ENCODE measurements at places on chromosomes 4 and X.

GRCh38 chr4:119172223-119172622 is 36.6 kb downstream of the MYOZ2 start:
- no peak for DNase-seq

DNA sequence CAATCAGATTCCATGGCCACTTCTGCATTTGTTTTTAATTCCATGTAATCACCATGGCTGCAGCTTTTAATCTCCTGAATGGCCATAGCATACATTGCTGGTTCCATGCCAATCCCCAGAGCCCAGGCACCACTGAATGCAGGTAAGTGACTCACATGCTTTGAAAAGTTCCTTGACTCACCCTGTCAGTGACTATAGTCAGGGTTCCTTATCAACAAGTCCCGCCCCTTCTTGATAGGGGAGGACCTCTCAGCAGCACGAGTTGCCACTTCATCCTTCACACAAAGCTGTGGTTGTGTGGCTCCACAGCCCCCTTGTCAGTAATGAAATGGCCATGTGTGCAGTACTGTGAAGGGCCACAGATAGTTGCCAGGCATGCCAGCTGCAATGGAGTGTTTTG is 516.6 kb downstream of the PPARGC1A start:
- DNase-seq, result no peak

DNA sequence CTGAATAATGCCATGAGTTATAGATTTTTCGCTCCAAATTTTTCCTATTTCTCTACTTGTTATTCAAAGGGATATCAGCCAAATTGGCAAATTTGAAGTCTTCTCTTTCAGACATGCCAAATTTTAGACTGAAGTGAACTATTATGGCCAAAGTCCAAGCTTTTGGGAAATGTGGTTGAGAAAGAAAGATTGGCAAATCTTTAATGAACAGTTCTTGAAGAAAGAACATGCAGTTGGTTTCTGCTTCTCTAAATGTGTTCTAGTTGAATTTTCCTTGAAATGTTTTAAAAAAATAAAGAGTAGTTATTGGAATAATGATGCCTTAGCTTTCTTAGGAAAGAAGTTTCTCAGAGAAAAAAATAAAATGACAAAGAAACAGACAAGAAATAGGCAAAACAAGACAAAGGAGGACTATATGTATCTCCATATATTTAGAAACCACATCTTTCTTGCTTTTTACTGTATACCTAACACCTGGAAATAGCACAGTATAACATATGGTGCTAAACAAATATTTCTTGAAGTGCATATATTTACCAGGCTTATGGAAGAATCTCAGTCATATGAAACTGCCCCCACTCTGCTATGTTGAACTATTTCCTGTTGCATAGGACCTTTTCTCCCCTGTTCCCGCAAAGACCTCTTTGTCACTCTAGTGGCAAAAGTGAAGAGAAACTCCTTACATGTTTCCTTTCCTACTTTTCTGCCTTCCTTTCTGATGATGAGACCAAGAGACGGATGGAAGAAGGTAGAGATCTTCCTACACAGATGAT is 250.0 kb downstream of the ARHGAP24 start:
- DNase-seq, result no peak

GRCh38 chrX:14030174-14030530 is 460 bp upstream of the GEMIN8 start:
- no peak for DNase-seq

DNA sequence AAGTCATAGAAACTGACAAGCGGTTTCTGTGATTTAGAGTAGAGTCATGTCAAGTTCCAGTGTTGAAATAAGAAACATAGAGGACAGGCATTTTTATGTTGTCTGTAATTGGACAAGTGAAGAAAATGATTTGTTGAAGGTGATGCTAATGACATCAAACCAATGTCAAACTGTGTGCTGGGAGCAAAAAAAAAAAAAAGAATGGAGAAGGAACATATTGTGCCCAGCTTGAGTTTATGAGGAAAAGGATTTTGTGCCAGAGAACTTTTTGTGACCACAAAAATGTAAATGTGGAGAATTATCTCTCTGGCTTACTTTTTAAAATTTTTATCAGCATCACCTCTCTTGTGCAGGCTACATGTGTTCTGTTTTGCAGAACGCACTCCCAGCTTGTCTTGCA is 495.7 kb downstream of the RAPGEF2 start:
- no peak for DNase-seq

DNA sequence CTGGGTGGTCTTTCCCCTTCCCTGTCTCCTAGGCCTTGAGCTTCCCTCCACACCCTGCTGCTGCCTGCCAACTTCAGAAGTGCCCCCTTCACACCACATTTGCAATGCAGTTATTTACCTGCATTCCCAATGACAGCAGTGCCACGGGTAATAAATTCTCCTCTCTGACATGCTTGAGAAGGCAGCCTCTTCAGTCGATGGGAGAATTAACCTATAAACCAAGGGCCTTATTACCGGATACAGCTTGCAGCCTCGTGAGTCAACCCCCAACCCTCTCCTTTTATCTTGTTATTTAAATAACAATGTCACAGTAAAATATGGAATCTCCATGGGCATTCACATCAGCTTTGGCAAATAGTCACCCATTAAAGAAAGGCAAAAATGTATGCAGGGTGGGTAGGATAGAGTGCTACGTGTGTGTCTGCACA is 34.7 kb upstream of the LGI2 start:
- no peak for DNase-seq

DNA sequence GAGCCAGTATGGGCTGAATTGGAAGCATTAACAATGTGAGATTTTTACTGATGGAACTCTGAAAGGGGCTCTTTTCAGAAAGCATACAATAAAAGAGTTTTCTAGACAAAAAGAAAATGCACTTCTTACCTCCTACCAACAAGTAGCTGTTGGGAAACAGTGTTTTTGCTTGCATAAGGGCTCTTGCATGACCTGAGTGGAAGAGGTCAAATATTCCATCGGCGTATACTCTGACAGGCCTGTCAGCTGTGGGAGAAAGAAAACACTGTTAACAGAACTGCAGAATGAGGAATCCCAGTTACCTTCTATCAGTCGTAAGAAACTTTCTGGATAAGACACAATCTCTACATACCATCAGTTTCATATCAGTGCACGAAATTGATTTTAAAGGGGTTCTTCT is 39.5 kb downstream of the PCYT1B start:
- DNase-seq, result no peak

DNA sequence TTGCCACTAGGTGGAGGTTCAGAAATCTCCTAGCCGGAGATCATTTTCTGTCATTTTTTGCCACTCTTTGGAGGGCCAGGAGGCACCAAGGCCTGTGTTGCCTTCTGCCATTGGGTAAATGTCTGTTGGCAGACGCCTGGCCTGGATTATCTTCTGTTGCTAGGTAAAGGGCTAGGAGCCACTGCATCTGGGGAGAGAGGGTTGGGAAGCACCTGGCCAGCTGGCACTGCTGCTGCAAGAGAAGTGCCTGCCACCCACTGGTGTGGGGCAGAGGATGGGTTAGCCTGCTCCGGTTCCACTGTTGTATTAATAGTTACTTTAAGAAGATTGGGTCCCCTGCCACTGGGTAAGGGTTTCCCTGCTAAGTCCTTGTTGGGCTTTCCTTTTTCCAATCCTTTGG is 58.1 kb downstream of the AWAT2 start:
- no peak for DNase-seq

- DNase-seq, result no peak
Measured at GRCh38 chrX:69243276-69243675, 78.0 kb upstream of the PJA1 start.
